ENCODE measurements at places on chromosomes 6 and 20.

- DNase-seq = no peak
Measured at GRCh38 chr20:37274851-37275524, 13.4 kb upstream of the GHRH start.

GRCh38 chr6:109477725-109478124 is 5.3 kb downstream of the ZBTB24 start:
- no peak for DNase-seq

DNA sequence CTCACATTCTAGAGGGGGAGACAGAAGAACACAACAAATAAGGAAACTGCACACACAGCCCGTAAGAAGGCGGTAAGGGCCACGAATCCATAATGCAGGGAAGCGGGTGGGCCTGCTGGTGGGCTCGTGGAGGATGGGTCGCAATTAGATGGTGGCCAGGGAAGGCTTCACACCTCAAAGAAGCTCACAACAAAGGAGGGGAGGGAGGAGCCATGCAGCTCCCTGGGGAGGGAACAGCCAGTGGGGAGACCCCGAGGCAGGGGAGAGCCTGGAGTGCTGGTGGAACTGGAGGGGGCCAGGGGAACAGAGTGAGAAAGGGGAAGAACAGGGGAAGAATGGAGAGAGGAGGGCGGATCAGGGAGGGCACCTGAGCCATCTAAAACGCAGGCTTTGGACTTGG is 13.4 kb downstream of the SRC start:
- no peak for DNase-seq

- peak; percentile 27 for DNase-seq
Measured at GRCh38 chr6:68343901-68344300, 291.2 kb upstream of the ADGRB3 start.

DNA sequence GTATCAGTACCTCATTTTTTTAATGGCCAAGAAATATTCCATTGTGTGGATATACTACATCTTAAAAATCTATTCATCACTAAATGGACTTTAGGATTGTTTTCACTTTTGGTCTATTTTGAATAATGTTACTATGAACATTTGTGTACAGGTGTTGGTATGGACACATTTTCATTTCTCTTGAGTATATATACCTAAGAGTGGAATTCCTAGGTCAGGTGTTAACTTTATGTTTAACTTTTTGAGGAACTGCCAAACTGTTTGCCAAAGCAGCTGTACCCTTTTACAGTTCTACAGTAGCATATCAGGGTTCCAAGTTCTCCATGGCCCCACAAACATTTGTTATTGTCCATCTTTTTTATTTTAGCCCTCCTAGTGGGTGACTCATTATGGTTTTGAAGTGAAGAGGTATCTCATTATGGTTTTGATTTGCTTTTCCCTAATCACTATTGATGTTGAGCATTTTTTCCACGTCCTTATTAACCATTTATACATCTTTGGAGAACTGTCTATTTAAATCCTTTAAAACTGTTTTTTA is 28.2 kb downstream of the DSTN start:
- no peak for DNase-seq

All from activated CD4-positive, alpha-beta T cell treated with anti-CD3 and anti-CD28 coated beads, Interleukin-2, Interleukin-4, amounts not matched to agents 100 ng/mL and 50 ng/mL, durations not matched to agents 16 hours and 8 hours (primary cell).